ENCODE measurements at places on chromosomes 5 and 9.

- DNase-seq = no peak
Measured at GRCh38 chr9:106927916-106928315, 65.0 kb downstream of the ZNF462 start.

DNA sequence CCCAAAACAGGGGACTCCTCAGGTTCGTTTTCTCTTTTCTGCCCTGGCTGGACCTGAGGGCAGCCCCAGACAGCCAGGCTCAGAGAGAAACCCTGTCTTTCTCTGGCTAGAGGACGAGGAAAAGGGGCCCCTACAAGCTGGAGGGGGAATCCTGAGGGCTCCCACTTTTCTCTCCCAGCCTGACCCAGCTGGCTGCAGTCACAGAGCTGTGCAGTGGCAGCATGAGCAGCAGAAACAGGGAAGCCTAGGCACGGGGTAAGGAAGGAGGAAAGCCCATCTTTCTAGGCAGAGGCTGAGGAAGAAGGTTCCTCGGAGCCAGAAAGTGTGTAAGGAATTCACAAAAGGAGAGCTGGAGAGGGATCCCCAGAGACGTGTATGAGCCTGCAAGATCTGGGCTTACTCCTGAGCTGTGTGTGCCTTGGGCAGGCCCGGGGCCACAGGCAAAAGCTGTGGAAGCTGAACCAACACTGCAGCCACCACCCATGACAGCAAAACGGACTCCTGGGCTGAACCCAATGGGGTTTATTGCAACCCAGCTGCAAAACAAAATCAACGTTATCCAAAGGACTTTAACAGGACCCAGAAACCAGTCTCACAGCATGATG, 16.2 kb downstream of the CAMSAP1 start:
- DNase-seq = no peak

- no peak for DNase-seq
Measured at GRCh38 chr5:14442536-14442935, 139.1 kb upstream of the OTULINL start.

DNA sequence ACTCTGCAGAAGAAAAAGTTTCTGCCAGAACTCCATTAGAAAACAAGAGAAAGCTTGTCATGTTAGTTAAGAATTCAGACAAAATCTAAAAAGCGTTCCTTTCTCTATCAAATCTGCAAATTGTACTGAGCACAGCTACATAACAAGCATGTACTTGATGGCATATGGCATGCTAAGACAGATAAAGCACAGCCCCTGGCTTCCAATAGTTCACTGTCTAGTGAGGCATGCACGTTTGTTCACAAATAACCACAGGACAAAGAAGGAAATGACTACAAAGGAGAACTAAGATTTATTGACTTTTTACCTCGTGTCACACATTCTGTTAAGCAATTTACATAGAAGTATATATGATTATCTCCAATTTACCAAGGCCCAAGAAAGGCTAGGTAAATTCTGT, 518.2 kb upstream of the TLE4 start:
- DNase-seq = no peak

DNA sequence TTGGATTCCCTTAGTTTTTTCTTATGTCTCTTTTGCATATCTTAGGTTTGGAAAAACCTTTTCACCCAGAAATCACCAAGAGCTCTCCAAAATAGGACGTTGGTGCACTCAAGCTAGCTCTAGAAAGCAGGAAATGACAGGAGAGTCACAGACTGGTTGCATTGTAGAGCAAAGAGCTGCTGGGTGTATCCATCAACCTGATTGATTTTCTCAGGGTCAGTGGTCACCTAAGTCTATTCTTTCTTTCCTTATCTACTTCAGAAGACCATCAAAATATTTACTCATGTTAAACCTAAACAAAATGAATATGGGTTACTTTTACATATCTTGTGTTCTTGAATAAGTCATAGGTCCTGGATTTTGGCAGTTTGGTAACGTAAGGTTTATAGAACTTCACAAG, 14.9 kb downstream of the SLC26A2 start:
- no peak for DNase-seq

- DNase-seq = no peak
Measured at GRCh38 chr9:116325924-116326323, 172.3 kb downstream of the PAPPA start.

- DNase-seq = no peak
Measured at GRCh38 chr5:180604271-180604670, 13.0 kb upstream of the SCGB3A1 start.

All from stimulated activated CD4-positive, alpha-beta T cell treated with anti-CD3 and anti-CD28 coated beads, TNF-alpha, amount 100 ng/mL, for 1 hour (primary cell).